Activated CD8-positive, alpha-beta memory T cell treated with anti-CD3 and anti-CD28 coated beads for 48 hours (primary cell): ENCODE measurements at places on chromosomes 11 and 22.

- no peak for DNase-seq
These were observed 3.3 kb upstream of the BCL9L start for GRCh38 chr11:118928870-118929500.

- DNase-seq, result no peak
These were observed 103.9 kb downstream of the ARL14EP start for GRCh38 chr11:30426781-30427180.

DNA sequence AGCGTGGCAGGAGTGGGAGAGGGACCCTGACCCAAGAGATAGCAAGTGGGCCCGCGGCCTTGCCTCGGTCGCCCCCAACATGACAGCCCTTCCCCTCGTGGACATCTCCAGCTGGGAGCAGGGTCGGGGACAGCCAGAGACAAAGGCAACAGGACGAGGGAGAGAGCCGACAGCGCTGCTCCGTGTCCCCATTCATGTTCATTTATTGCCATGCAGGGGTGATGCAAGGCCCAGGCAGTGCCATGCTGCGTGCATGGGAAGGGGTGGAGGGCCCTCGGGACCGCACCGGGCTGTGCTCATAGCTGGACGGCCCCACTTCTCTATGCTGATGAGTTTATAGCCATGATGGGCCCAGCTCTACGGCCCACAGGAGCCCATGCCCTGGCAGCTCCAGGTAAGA, 12.7 kb downstream of the MRPL23 start:
- DNase-seq, result no peak

DNA sequence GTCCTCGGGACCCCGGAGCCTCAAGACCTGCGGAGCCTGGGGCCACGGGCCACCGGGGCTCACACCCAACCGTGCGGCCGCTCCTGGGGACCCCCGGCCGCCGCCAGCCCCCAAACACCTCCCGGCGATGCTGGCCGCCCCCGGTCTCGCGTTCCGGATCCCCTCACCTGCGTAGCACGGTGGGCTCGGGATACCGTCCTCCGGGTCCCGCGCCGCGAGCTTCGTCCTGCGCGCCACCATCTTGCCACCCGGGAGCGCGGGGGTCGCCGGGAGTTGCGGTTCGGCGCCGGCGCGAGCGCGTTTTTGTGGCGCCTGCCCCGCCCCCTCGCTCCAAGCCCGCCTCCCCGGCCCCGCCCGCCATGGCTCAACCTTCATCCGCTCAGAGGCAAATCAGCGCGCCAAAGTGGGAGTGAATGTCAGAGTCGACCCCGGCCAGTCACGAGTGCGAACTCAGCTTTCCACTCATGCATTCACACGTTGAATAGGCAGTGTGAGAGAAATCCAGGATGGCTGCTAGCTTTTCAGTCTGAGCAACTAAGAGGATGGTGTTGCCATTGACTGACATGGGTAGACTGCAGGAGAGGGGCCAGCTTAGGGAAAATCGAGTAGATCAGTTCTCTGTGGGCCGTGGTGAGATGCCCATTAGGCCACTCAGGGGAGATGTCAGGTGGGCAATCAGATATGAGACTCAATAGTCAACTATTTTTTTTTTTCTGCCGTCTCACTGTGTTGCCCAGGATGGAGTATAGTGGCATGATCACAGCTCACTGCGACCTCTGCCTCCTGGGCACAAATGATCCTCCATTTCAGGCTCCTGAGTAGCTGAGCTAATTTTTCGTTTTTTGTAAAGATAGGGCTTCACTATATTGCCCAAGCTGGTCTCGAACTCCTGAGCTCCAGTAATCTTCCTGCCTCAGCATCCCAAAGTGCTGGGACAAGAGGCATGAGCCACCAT, 28.3 kb downstream of the SERHL2 start:
- peak; percentile 69 for DNase-seq

DNA sequence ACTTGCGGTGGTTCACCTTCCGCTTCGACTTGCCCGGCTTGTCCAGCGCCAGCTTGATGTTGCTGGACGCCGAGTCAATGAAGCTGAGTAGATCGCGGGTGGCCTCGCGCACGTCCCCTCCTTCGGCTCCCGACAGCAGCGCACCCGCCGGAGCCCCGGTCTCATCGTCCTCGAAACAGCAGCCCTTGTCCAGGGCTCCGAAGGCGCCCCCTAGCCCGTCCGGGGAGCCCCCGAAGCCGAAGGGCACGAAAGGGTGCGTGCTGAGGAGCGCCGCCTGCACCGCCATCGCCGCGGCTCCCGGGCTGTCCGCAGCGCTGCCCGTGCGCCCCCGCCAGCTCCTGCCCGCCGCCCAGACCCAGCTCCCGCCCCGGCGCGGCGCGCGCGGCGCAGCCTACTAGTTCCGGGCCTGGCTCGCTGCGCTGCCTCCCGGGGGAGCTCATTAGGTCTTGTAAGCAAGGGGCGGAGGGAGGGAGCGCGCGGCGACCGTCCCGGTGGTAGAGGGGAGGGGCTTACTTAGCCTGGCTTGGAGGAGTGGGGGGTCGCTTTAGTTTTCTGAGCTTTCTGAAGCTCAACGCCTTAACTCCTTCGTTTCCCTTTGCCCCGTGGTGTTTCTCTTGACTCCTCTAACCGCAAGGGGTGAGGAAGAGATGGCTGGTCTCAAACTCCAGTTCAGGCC, at the start of gene FAM181B:
Gene FAM181B, minus strand, starts transcription at position 421 of the 676 bp plus-strand sequence. Its CDS starts 135 bp downstream, at position 286.
- DNase-seq, result no peak

- no peak for DNase-seq
These were observed 44.9 kb upstream of the VSTM5 start for GRCh38 chr11:93895106-93895862.

DNA sequence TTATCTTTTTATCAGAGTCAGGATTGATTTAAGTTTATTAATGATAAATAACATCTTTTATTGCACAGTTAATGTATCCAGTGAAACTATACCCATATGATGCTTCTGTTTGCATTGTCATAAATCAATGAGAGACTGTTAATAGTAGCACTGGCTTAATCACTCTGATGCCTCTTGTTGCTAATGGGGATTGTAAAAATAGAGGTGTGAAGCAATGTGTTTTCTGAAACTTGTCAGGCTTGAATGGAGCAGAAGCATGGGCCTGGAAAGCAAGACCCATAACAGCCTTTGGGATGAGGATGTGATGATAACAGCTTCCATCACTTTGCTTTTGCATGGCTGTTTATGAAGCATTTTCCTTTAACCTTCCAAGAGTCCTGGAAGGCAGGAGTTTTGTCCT, 319.7 kb downstream of the DDX10 start:
- no peak for DNase-seq

DNA sequence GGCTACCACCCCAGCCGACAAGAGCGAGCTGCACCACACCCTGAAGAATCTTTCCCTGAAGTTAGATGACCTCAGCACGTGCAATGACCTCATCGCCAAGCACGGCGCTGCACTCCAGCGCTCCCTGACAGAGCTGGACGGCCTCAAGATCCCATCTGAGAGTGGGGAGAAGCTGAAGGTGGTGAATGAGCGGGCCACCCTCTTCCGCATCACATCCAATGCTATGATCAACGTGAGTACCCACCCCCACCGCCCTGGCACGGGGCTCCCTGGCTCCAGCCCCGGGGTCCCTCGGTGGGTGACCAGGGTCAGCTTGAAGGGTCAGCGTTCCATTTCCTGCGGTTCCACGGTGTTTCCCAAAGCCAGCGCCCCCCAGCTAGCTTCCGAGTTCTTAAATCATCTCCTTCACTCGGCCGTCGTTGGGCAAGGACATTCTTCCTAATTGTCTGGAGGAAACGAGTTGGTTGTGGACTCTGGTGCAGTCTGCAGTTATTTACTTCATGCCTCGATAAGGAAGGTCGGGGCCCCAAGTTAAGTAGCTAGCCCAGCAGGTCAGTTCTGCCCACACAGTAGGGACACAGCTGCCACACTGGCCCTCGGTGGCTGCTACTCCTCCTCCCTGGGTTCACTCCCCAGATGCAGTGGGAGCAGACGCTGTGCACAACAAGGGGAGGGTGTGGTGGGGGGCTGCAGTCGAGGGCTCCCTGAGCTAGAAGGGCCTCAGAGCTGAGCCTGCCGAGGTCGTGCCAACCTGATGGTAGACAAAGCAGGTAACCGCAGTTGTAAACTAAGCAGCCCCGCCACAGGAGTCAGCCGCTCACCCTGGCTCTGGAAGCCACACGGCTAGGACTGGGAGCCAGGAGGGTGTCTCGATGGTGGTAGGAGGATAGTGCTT, 97.9 kb downstream of the MORC2 start:
- DNase-seq, result no peak

- no peak for DNase-seq
These were observed 16.9 kb downstream of the C22orf31 start for GRCh38 chr22:29044657-29045176.

DNA sequence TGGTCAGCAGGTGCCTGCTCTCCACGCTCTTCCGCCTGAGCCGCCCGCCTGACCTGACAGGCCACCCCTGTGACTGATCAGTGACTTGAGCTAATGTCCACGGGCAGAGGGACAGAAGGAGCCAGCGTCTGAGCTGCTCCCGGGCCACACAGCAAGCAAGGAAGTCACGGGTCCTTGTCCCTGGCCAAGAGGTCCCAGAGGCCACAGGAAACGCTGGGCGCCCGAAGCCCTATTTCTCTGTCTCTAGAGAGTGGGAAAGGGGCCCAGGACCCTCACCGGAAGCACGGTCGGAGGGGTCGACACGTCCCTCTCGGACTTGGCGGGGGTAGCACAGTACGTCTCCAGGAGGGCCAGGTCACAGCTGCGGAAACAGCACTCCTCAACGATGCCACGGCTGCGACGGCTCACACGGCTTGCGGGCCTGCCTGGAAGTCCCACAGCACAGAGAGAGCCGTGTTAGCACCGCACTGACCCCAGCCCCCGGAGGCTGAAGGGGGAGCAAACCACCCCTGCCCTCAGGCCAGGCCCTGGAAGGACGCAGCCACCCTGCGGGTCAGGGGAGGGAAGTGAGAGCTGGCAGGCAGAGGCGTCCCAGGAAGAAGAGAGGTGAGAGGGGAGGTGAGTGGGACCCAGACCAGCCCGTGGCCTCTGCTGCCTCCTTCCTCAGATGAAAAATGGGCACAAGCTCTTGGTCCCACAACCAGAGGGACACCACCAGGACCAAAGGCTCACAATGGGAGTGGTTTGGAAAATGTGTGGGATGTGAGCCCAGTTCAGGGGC, 5.8 kb downstream of the IGF2 start:
- no peak for DNase-seq

DNA sequence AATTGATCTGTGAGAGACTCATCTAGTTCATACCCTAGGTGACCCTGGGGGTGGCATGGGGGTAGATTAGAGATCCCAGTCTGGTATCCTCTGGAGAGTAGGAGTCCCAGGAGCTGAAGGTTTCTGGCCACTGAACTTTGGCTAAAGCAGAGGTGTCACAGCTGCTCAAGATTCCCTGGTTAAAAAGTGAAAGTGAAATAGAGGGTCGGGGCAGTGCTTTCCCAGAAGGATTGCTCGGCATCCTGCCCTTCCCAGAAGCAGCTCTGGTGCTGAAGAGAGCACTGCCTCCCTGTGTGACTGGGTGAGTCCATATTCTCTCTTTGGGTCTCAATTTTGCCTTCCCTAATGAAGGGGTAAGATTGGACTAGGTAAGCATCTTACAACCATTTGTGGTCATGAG, 653 bp downstream of the IL18BP start:
- no peak for DNase-seq

GRCh38 chr22:27144321-27144720, 486.9 kb downstream of the MIAT start:
- DNase-seq, result no peak

DNA sequence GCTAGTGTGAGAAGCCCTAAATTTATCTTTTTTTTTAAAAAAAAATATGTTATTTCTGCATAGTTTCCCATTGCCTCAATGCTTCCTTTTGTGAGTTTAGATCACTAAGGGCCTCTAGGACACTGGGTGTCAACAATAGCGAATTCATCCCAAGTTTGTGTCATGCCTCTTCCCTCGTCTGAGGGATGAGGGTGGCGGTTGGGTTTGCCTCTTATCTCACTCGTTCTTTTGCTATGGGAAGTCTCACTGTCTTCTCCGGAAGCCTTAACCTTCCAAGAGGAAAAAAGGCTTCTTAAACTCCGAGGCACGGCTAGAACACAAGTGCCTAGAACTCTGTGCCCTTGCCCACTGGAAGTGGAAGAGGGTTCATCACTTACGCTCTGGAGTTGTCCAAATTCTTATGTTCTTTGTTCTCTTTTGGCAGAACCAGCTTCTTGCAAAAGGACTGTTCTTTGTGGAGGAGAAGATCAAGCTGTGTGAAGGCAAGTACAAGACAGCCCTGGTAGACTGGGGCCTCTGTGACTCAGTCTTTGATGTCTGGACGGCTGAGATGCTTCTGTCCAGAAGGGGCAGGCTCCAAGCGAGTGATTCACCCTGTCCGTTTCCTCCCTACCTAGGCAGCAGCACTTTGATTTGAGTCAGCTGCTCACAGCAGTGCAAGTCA, 78.5 kb downstream of the TRAF6 start:
- no peak for DNase-seq
